Activated naive CD8-positive, alpha-beta T cell treated with anti-CD3 and anti-CD28 coated beads, Interleukin-2, amount 50 U/mL, for 24 hours (primary cell): ENCODE measurements at places on chromosomes 7 and 10.

GRCh38 chr10:129258283-129258923 is 208.6 kb upstream of the MGMT start:
- no peak overlapping the region for H3K4me3 ChIP-seq
- H3K27ac ChIP-seq = no peak overlapping the region
- DNase-seq = no peak
- no peaks in the 10 kb centered on the region for H3K4me1 ChIP-seq

DNA sequence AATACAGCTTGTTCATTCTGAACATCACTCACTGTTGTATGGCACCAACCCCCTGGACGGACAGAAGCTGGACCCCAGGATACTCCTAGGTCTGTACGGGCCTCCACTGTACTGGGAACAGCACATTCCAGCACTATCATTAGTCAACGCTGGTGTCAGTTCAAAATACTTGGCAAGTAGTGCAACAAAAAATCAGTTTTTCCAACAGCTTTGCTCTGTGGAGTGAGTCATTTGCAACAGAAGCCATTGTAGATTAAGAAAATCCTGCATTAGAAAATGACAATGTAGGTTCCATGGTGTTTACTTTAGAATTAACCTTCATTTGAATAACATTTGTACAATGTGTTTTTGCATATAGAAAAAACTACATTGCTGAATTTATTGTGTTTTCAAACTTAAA is 266.6 kb downstream of the HDAC9 start:
- no peak for DNase-seq
- no peaks in the 10 kb centered on the region for H3K4me1 ChIP-seq
- no peak overlapping the region for H3K4me3 ChIP-seq
- no peaks in the 10 kb centered on the region for H3K27me3 ChIP-seq
- no peak overlapping the region for H3K27ac ChIP-seq

DNA sequence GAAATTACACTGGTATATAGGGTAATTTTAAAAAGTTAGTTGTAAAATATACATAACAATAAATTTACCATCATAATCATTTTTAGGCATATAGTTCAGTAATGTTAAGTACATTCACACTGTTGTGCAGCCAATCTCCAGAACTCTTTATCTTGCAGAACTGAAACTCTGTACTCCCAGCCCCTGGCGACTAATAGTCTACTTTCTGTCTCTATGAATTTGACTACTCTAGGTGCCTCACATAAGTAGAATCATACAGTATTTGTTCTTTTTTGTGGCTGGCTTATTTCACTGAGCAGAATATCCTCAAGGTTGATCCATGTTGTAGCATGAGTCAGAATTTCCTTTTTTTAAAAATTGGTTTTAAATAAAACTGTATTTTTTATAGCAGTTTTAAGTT is 41.4 kb downstream of the NRF1 start:
- peaks cover 7% of the 10 kb centered on the region for H3K36me3 ChIP-seq
- no peak overlapping the region for H3K27ac ChIP-seq
- H3K4me1 ChIP-seq = peaks cover 61% of the 10 kb centered on the region
- DNase-seq = no peak

GRCh38 chr10:1632141-1632540 is 105.2 kb downstream of the ADARB2 start:
- DNase-seq = no peak
- no peak overlapping the region for H3K4me3 ChIP-seq
- H3K4me1 ChIP-seq = no peaks in the 10 kb centered on the region
